ENCODE measurements at places on chromosomes 4 and X.

- DNase-seq: no peak
Observed at GRCh38 chr4:169037506-169037905, 27.5 kb upstream of the CBR4 start.

GRCh38 chrX:13829983-13830382 lies 13.1 kb upstream of the GPM6B start:
- DNase-seq: no peak

- no peak for DNase-seq
Observed at GRCh38 chr4:17093481-17093880, 195.0 kb upstream of the LDB2 start.

GRCh38 chrX:15956681-15957080 lies 102.1 kb upstream of the AP1S2 start:
- no peak for DNase-seq

- no peak for DNase-seq
Observed at GRCh38 chr4:90458576-90458975, 331.4 kb downstream of the CCSER1 start.

DNA sequence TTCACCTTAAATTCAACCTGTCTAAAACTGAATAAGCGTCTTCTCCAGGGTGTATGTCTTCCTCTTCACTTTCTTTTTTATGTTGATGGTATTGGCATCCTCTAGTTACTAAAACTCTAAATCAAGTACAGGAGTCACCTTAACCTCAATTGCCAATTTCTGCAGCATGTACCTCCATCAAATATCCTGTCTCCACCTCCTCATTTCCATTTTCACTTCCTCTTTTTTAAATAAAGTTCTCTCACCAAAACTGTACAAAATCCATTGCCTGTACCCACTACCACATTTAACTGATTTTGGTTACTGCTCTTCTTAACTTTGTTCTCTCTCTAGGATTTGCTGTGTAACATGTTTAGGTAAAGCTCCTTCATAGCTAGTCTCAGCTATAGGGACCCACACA lies 9.2 kb upstream of the NPFFR2 start:
- no peak for DNase-seq
